ENCODE measurements at places on chromosomes 3 and 15.

- H3K4me1 ChIP-seq = peaks cover 9% of the 10 kb centered on the region
- no peaks in the 10 kb centered on the region for H3K27me3 ChIP-seq
- H3K36me3 ChIP-seq = no peaks in the 10 kb centered on the region
- no peak overlapping the region for H3K4me3 ChIP-seq
Observed at GRCh38 chr3:69865925-69866679, 126.8 kb downstream of the MITF start.

GRCh38 chr15:98000249-98001203 is 40.0 kb downstream of the ARRDC4 start:
- H3K36me3 ChIP-seq = no peaks in the 10 kb centered on the region
- no peak overlapping the region for H3K27ac ChIP-seq
- no peaks in the 10 kb centered on the region for H3K27me3 ChIP-seq
- no peak overlapping the region for H3K4me3 ChIP-seq
- H3K4me1 ChIP-seq = peaks cover 4% of the 10 kb centered on the region

DNA sequence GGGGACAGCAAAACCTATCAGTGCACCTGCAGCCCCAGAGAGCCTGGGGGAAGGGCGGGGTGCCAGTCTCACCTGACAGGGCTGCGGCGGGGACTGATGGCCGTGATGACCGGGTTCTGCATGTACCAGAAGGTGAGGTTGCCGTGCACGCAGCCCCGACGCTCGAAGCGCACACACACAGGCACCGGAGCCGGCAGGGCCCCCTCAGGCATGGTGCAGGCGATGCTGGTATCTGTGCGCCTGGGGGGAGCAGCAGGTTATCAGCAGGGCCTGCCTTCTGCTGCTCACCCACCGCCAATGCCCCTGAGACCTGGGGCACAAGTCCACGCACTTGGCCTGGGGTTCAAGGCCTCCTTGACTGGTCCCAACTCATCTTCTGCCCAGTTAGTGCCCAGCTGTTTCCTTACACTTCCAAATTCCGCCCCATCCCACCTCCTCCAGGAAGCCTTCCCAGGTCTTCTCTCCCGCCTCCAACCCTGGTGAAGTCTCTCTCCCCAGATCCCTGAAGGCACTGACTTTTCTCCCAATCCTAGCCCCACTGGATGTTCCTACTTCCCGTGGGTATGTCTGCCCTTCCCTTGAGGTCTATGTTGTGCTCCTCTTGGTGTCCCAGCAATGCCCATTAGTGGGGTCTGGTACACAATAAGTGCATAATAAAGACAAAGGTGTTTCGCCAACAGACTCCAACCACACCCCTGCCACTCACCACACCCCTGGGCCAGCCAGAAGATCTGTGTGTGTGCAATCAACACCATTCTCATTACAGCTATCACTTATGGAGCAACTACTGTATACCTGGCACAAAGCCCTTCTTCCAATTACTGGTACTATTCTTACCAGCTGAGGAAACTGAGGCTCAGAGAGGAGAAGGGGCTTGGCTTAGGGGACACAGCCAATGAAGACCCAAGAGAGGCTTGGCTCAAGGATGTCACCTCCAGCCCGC is 28.9 kb downstream of the H1-8 start:
- no peak for DNase-seq
- H3K27me3 ChIP-seq = no peaks in the 10 kb centered on the region
- H3K4me1 ChIP-seq = peaks cover 11% of the 10 kb centered on the region

DNA sequence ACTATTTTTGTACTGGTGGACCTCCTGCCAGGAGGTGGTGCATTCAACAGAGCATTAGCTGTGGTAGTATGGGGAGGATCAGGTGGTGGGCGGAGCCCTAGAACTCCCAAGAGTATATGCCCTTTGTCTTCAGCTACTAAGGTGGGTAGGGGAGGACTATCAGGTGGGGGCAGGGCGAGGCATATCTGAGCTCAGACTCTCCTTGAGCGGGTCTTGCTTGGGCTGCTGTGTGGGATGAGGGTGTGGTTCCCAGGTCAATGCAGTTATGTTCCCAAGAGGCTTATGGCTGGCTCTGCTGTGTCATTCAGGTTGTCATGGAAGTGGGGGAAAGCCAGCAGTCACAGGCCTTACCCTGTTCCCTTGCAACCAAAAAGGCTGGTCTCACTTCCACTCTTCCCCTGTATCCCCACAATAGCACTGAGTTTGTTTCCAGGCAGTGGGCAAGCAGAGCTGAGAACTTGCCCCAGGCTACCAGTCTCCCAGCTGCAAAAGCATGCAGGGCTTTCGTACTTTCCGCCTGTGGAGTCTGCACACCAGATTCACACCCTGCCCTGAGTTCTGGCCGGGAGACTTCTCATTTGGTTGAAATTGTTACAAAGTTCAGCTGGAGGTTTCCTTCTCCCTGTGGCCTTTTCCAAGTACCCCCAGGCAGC is 93.7 kb upstream of the DPPA4 start:
- peaks cover 38% of the 10 kb centered on the region for H3K4me1 ChIP-seq
- no peak overlapping the region for H3K4me3 ChIP-seq
- no peaks in the 10 kb centered on the region for H3K27me3 ChIP-seq
- DNase-seq = no peak
- no peak overlapping the region for H3K27ac ChIP-seq

DNA sequence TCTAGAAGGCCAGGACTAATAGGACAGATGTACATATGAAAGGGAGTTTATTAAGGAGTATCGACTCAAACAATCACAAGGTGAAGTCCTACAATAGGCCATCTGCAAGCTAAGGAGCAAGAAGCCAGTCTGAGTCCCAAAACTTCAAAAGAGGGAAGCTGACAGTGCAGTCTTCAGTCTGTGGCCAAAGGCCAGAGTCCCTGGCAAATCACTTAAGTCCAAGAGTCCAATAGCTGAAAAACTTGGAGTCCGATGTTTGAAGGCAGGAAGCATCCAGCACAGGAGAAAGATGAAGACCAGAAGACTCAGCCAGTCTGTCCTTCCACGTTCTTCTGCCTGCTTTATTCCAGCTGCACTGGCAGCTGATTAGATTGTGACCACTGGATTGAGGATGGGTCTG is 11.1 kb upstream of the CELF6 start:
- no peak overlapping the region for H3K27ac ChIP-seq
- H3K27me3 ChIP-seq = no peaks in the 10 kb centered on the region
- H3K4me1 ChIP-seq = no peaks in the 10 kb centered on the region
- H3K4me3 ChIP-seq = no peak overlapping the region
- no peak for DNase-seq
- H3K36me3 ChIP-seq = no peaks in the 10 kb centered on the region

DNA sequence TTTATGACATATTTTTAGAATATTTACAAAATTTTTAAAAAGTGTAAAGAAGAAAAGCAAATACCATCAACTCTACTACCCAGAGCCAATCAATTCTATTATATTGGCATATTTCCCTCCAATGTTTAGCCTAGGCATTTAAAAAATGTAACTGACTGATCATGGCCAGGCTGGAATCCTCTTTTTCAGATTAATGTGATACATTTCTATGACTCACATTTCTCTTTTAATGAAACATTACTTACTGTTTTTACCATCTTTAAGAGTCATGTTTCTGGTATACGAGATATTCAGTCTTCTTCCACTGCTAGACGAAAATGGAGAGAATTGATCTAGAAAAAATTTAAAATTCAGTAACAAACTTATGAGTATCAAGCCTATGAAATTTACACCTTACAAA is 53.4 kb upstream of the DCUN1D1 start:
- peaks cover 43% of the 10 kb centered on the region for H3K36me3 ChIP-seq
- no peak overlapping the region for H3K27ac ChIP-seq
- H3K27me3 ChIP-seq = no peaks in the 10 kb centered on the region

- H3K4me1 ChIP-seq = peaks cover 9% of the 10 kb centered on the region
- H3K4me3 ChIP-seq = no peak overlapping the region
- H3K27ac ChIP-seq = no peak overlapping the region
- H3K36me3 ChIP-seq = no peaks in the 10 kb centered on the region
Observed at GRCh38 chr3:143535994-143536784, 312.1 kb downstream of the SLC9A9 start.

DNA sequence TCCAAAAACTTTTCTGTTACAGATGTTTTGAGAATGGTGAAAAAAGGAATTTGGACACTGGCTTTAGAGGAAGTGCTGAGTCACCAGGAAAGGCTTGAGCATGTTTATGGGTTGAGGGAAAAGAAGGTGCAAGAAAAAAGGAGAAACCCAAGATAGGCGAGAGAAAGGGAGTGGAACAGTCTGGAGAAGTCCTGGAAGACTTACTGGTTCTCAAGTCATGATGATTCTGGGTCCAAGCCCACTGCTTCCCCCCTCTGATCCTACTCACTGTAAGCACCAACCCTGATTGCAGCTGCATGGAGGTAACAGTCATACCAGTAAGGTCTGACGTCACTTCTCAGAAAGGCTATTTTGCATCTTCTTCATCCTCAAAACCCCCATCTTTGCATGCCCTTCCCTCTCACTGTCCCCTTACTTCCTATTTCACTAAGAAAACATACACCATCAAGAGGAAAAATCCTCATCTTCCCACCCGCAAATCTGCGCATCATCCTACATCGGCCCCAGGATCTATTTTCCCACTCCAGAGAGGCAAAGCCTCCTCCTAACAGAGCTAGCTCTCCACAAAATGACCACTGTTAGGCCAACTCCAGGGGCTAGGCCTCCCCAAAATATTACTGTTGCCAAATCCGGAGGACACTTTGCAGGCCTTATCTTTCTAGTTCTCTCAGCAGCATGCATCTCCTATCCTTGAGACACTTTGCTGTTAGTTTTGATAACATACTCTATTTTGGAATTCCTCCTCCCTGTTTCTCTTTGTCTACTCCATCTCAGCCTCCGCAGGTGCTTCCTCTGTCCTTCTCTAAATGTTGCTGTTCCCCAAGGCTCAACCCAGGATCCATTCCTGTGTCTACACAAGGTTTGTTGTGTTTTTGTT is 3.2 kb upstream of the ATP13A3 start:
- peaks cover 11% of the 10 kb centered on the region for H3K36me3 ChIP-seq
- peaks cover 14% of the 10 kb centered on the region for H3K27me3 ChIP-seq
- peaks cover 19% of the 10 kb centered on the region for H3K4me1 ChIP-seq
- no peak overlapping the region for H3K27ac ChIP-seq
- no peak overlapping the region for H3K4me3 ChIP-seq

- H3K4me1 ChIP-seq = peaks cover 17% of the 10 kb centered on the region
- peaks cover 5% of the 10 kb centered on the region for H3K27me3 ChIP-seq
- H3K27ac ChIP-seq = no peak overlapping the region
- H3K36me3 ChIP-seq = no peaks in the 10 kb centered on the region
Observed at GRCh38 chr15:47961401-47962090, 159.2 kb upstream of the SLC24A5 start.

GRCh38 chr15:73909651-73910050 is 16.6 kb upstream of the LOXL1 start:
- no peak for DNase-seq
- no peak overlapping the region for H3K27ac ChIP-seq
- H3K36me3 ChIP-seq = no peaks in the 10 kb centered on the region
- H3K27me3 ChIP-seq = peaks cover 7% of the 10 kb centered on the region

DNA sequence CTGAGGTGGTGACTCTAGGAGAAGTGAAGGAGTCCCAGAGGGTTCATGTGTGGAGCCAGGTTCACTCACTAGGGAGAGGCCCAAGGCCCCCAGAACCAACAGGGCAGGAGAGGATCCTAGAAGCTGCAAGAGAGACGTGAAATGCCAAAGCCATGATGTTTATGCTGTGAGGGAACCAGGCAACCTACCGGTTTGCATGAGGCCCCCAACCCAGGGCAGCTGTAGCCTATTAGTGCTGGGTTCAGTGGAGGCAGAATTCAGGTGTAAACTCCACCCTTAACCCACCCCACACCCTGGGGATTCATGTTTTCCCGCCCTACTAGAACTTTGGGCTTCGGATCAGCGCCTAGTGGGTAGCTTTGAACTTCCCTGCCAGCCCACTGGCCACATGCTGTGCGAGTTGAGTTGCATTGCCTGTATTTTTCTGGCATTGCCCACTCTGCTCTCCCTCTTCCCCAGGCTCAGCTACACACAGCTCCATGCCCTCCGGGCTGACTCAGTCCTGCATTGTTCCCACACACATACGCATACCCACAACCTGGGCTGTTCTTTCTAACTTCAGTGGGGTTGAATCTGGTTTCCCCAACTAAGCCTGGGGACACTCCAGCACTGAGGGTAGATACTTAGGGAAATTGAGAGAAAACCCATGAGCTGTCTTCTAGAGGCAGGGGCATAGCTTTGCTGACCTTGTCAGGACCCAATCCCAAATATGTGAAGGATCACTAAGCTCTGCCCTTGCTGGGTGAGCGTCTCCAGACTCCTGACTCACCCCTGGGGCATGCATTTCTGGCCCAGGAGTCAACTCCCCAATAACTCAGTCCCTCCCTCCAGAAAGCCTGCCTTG is 2.0 kb upstream of the ZBTB47 start:
- peak overlapping the region; percentile 45 for H3K27ac ChIP-seq
- H3K36me3 ChIP-seq = peaks cover 15% of the 10 kb centered on the region
- peaks cover 58% of the 10 kb centered on the region for H3K4me1 ChIP-seq
- no peak overlapping the region for H3K4me3 ChIP-seq
- DNase-seq = no peak
- H3K27me3 ChIP-seq = no peaks in the 10 kb centered on the region

DNA sequence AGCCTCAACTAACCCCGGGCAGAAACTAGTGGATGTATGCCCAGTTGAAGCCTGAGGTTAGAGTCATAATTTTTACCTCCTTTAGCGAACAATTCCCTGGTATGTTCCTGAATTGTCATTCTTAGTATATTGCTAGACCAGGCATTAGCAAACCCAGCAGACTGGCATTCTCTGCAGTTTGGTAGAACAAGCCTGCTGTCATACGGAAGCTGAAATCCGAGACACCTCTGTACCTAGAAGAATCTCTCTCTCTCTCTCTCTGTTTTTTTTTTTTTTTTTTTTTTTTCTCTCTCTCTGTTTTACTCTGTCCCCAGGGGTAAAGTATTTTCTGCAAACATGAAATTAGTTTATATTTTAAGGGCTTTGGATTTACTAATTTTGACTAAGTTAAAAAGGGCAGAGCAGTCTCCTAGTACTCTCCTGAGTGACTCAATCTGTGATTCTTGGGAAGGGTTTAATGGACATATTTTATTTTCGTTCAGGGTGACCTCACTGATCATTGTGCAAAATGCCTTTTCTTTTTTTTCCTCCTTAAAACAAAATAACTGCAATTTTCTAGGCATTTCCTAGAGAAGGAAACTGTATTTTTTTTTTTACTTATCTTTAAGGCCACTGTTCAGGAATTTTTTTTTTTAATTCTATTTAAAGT is 133.6 kb upstream of the ICE2 start:
- peaks cover 36% of the 10 kb centered on the region for H3K4me1 ChIP-seq
- H3K27me3 ChIP-seq = no peaks in the 10 kb centered on the region
- H3K4me3 ChIP-seq = no peak overlapping the region
- H3K36me3 ChIP-seq = no peaks in the 10 kb centered on the region

GRCh38 chr15:77118882-77119321 is 48.0 kb upstream of the TSPAN3 start:
- H3K4me1 ChIP-seq = peaks cover 28% of the 10 kb centered on the region
- H3K4me3 ChIP-seq = no peak overlapping the region
- H3K27me3 ChIP-seq = no peaks in the 10 kb centered on the region
- peaks cover 6% of the 10 kb centered on the region for H3K36me3 ChIP-seq

GRCh38 chr3:102525624-102526023 is 90.8 kb downstream of the ZPLD1 start:
- no peaks in the 10 kb centered on the region for H3K27me3 ChIP-seq
- H3K4me3 ChIP-seq = no peak overlapping the region
- H3K4me1 ChIP-seq = 0 out of 2 replicates have a peak, but pooled peaks cover 3% of the 10 kb centered on the region
- no peaks in the 10 kb centered on the region for H3K36me3 ChIP-seq
- DNase-seq = no peak

- no peak overlapping the region for H3K4me3 ChIP-seq
- no peaks in the 10 kb centered on the region for H3K36me3 ChIP-seq
- no peak for DNase-seq
- H3K27me3 ChIP-seq = no peaks in the 10 kb centered on the region
Observed at GRCh38 chr3:147656023-147656422, 246.9 kb downstream of the ZIC1 start.
